ENCODE measurements at places on chromosomes 1 and 21.

- no peak for DNase-seq
Measured at GRCh38 chr1:7007902-7008301, 222.6 kb downstream of the CAMTA1 start.

DNA sequence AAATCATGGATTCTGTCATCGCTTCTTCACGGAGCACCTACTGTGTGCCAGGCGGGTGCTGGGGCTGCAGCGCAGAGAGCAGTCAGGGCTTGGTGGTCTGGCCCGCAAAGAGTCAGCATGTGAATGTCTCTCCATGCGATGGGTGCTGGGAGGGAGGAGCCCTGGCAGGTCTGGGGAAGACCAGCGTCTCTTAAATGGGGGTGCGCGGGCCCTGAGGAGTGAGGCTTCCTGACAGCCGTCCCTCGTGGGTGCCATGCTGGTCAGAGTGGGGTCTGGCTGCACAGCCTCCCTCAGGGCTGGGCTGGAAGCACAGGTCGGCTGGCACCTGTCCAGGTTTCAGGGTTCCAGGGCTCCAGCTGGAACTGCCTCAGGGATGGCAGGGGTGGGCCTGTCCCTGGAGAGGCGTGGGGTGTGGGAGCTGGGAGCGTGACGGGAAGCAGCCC, 18.5 kb downstream of the TP73 start:
- no peak for DNase-seq

GRCh38 chr1:10470043-10470442, 2.3 kb downstream of the DFFA start:
- no peak for DNase-seq

DNA sequence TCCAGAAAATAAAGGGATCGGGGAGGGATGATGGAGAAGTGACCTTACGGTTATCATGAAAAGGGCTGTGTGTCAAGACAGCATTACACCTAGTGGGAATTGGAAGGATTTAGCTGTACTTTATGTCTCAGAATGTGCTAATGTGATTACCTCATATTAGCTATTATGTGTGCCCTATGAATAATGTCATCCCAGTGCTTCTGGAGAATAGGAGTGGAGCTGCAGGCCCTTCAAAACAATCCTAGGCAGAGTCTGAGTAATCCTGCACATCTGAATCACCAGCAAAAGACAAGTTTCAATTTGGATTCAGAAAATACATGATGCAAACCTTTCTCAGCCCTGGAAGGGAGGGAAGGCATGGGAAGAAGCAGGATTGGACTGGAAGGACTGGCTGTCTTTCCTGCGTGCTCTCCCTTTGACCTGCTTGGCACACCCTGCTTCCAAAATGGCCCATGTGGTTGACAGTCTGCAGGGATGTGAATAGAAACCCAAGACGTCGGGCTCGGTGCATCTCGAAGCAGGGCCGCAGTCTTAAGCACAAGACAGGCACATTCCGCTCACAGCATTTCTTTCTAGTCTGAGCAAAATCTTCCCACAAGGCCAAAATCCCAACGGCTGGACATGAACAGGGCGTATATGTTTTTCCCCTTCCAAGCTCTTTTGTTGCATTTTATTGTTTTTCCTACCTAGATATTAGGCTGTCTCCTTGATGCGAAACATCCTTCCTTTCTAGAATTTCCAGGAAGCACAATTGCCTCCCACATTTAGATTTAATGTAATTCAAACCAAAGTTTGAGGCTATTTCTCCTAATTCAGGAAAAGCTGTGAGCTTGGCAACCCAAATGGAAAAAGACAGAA, 54.3 kb upstream of the TARBP1 start:
- DNase-seq: no peak

- DNase-seq: no peak
Measured at GRCh38 chr1:70486676-70487458, 75.8 kb downstream of the CTH start.

- no peak for DNase-seq
Measured at GRCh38 chr21:23986214-23986613, 1621.1 kb downstream of the MRPL39 start.

DNA sequence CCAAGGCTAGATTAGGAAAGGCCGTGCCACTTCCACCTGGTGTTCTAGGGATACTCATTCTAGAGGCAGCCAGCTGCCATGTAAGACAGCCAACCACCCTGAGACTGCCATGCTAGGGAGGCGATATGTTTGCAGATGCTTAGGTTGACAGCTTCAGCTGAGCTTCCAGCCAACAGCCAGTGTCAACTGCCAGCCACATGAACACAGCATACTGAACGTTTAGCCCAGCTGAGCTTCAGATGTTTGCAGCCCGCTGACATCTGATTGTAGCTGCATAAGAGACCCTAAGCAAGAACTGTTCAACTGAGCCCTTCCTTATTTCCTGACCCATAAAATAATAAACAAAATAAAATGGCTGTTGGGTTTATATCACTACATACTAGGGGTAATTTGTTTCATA, 5.0 kb upstream of the KCNC4 start:
- DNase-seq: no peak

DNA sequence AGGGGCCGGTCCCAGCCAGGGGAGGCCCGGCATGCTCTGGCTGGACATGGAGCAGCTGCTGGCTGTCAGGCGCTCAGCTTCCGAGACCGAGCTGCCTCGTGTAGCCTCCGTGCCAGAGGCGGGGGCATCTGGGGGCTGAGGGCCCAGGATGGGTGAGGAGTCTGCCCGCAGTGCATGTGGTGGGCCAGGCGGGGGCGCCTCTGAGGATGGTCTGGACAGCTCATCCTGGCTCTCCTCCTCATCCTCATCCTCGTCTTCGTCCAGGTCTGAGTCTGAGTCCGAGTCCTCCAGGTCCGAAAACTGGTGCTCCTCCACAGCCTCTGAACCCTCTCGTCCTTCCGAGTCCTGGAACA, 28.9 kb upstream of the EDN2 start:
- DNase-seq: no peak

DNA sequence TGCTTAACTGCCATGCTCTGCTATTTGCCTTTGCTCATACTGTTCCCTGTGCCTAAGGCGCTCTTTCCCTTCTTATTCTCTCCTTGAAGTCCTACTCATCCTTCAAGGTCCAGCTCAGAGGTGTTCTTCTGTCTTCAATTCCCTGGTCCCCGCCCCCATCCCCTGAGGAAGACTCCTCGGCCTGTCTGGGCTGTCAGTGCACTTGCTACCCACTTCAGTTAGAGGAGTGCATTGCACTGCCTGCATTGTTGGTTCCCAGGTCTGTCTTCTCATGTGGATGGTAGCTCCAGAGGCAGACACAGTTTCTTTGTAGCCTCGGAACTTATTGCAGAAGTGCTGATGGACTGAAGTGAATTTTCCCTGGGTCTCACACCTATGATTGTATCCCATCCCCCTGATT, 194.0 kb downstream of the C1orf94 start:
- no peak for DNase-seq

DNA sequence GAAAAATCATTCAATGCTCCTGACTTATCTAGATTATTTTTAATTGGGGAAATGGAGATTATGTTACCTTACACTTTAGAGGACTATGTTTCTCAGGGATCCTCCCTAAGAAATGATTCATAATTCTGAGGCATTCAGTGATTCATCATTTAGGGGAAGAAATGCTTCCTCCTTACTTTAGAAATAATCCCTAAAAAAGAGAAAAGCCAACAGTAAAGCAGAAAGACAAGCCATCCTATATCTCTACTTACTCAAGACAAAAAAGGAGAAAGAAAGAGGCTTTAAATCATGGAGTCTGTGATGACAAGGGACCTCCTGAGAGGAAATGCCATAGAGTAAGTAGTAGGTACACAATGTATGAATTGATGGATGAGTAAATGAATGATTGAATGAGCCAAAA, 137.0 kb downstream of the BRINP2 start:
- no peak for DNase-seq

GRCh38 chr1:238161955-238162354, 271.2 kb upstream of the ZP4 start:
- no peak for DNase-seq

DNA sequence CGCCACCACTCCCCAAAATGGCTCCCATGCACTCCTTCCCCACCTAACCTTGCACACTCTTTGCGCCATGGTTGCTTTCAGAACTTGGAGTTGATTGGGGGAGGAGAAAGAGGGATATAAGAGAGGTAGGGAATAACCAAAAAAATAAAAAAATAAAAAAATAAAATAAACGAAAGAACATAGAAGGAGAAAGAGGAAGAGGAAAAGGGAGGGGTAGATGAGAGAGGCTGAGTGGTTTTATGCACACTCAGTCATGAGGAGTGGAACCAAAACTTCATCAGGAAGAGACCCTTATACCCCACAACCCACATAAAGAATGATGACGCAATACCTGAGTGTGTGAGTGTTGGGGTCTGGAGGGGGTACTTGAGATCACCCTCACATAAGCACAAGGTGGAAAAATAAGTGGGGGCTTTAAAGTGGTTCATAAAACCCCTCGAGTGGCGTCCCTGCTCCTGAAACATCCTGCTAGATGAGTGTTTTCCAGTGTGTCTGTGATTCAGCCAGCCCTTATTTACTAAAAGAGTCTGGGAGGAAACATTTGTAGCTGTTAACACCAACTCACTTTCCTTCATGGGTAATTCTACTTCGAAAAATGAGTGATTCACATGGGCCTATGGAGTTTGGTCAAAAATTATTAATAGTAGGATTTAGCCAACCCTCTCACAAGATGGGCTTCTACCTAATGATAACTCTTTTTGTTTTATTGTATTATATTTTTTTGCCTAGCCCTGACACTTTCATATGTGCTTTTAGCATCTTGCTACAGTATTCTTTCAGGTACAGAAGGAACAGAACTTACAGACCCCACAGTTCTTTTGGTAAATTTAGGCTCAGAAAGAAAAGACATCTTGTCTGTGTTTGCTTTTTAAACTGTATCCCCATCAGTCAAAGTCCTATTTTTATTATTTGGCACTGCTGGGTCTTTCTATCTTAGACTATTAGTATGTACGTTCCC, 5.2 kb downstream of the SLAMF1 start:
- no peak for DNase-seq

DNA sequence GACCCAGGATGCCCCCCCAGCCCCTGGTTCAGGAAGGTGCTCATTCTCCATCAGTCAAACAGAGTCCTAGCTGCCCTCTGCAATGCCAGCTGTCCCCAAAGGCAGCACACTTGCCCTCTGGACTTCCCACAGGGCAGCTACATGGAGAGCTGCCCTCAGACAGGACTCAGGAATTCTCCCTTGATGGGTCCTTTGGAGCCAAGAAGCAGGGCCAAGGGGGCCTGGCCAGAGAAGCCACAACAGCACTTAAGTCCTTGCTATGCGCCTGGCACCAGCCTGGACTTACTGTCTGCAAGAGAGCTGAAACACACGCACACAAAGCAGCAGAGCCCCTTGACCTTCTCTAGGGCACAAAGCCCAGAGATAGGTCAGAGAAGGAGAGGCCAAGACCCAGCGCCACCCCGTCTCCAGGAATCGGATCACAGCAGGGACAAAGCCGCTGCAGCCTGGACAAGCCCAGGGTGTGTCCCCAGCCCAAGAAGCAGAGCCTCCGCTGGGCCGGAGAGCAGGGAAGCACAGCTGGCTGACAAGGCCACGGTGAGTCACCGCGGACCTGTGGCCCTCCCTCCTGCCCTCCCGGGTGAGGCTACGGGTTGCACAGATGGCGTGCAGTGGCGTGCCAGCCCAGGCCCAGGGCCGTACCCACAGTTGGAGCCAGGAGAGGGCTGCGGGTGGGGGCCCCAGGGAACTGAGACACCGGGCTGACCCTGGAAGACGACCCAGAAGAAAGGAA, 1.7 kb downstream of the WNT9A start:
- DNase-seq: no peak

DNA sequence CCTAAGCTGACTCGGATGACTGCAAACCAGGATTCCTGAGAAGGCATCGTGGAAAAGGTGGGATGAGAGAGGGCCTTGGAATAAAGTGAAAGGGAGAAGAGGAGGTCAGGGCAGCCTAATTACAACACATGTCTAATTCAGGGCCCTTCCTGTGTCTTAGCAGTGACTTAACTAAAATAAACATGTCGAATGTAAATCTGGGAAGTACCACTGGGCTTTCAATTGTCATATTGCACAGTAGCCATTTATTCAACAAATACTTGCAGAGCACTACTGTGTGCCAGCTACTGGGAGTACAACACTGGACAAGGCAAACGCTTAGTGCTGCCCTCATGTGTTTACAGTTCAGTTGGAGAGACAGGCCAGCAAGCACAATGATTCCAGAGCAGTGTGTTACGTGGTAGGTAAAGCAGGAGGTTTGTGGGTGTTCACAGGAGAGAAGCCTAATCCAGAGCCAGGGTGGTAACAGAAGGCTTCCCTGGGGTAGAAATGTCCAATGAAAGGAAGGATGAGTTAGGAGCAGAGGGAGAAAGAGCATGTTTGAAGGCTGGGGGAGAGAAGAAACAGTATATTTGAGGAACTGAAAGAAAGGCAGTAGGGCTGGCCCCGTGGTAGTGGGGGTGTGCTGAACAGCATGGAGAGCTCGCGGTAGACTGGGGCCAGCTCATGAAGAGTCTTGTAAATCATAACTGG, 38.0 kb upstream of the RASAL2 start:
- DNase-seq: no peak

GRCh38 chr1:59685666-59686065, 129.1 kb upstream of the HOOK1 start:
- no peak for DNase-seq

- DNase-seq: peak; percentile 59
Measured at GRCh38 chr1:183470147-183470960, 1.9 kb upstream of the SMG7 start.

DNA sequence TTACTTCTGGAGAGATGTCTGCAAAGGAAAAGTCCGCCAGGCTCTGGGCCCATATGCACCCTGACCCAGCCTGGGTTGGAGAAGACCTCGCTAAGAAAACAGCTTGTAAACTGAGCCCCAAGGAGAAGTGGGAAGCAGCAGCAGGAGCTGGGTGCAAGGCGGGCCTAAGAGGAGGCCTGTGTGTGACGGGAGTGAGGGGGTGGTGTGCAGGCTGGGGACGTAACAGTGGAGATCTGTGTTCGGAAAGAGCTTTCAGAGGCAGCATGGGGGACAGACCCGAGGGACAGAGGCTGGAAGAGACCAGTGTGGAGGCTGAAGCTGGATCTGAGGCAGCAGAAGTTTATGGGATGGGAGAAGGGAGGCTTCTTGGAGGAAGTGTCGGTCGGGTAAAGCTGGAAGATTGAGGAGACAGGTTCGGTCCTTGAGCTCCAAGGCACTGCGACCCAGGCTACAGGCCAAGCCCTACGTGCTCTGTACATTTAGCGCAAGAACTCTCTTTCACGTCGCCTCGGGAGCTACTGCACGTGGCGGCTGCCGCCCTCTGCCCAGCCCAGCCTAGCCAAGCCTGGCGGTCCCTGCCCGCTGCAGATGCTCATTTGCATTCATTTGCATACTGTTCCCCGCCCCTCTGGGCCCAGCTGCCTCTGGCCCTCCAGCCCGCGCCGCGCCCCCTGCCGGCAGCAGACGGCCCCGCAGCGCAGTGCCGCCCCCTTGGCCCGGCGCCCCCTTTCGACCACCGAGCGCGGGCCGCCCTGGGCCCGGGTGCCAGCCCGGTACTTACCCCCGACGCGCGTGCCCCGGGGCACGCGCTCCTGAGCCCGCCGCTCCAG, 6.3 kb downstream of the HPCA start:
- DNase-seq: no peak

- DNase-seq: no peak
Measured at GRCh38 chr1:202798260-202798659, 10.0 kb downstream of the KDM5B start.

GRCh38 chr1:38608202-38608864, 251.2 kb downstream of the RRAGC start:
- DNase-seq: no peak

Measured in left renal pelvis (tissue), 4 donors.